Stimulated activated CD4-positive, alpha-beta T cell treated with anti-CD3 and anti-CD28 coated beads, TNF-alpha, amount 100 ng/mL, for 1 hour (primary cell): ENCODE measurements at places on chromosomes 12 and 14.

- DNase-seq, result no peak
Observed at GRCh38 chr12:50568338-50569091, 63.7 kb downstream of the DIP2B start.

DNA sequence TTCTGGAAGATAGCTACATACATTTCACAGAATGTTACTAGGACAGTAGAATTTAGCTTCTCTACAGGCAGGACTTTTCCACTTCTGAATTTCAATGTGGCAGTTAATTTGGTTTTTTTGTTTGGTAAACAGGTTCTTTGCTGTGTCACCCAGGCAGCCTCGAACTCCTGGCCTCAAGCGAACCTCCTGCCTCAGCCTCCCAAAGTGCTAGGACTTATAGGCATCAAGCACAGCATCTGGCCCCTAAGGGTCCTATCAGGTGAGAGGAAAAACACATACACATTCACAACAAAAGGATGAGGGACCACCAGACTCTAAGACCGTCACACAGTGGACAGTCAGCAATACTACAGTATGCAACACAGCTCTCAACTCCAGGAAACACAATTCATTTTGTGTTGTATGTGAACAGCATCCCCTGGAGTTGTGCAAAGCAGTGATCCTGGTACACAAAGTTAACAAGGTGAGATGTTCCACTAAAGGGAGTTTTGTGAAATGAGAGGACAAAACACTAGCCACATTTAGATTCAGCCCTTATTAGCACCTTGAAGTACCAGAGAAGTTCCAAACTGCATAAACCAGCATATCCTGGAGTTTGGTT lies 6.9 kb downstream of the ATP2B1 start:
- no peak for DNase-seq

DNA sequence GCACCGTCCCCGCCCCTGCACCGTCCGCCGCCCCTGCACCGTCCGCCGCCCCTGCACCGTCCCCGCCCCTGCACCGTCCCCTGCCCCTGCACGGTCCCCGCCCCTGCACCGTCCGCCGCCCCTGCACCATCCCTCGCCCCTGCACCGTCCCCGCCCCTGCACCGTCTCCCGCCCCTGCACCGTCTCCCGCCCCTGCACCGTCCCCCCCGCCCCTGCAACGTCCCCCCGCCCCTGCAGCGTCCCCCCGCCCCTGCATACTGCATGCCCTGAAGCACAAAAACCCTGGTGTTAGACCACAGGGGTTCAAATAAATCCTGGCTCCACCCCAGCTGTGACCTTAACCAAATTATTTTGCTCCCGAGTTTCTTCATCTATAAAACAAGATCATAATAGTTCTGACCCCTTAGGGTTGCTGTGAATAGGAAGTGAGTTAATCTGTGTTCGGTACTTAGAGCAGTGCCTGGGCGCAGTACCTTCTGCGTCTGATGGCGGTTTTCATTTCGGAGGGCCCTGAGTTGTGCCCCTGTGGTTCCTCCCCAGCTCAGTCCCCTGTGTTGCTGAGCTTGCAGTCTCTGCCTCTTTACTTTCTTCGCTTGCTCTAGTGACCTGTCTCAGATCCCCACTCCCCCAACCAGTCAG lies 38.1 kb downstream of the ESRRB start:
- DNase-seq, result no peak

DNA sequence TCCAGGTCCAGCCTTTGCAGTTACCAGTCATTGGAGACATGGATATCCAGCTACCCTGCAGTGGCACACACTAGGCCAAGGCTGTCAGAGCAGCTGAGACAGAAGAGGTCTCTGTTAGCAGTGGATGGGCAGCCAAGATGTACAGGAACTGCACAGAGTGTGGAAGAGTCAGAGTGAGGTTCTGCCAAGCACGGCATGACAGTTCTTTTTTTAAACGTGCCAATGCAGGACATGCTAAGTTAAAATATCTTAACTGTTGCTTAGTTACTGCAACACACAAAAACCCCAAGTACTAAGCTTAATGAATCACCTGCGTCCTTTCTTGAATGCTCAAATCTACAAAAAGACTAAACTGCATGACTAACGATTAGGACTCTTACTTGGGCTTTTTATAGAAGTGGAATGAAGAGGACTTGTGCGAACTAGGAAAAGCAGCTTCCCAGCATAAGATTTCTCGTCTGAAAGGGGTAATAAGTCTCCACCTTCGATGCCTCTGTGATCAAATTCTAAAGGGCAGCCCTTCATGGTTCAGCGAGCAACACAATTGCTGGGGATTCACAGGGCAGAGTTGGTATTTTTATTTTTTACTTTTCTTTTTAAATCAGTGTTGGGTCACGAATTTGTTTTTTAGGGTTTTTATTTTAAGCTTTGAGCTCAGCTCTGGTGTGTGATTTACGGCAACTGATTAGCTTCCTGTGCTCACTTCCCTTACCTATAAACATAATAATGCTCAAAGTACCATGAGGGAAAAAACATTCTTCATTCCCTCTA lies 20.6 kb downstream of the MAPK1IP1L start:
- no peak for DNase-seq

- DNase-seq, result no peak
Observed at GRCh38 chr12:52496590-52497071, 3.6 kb upstream of the KRT6A start.
